ENCODE measurements at places on chromosomes 5 and 9.

DNA sequence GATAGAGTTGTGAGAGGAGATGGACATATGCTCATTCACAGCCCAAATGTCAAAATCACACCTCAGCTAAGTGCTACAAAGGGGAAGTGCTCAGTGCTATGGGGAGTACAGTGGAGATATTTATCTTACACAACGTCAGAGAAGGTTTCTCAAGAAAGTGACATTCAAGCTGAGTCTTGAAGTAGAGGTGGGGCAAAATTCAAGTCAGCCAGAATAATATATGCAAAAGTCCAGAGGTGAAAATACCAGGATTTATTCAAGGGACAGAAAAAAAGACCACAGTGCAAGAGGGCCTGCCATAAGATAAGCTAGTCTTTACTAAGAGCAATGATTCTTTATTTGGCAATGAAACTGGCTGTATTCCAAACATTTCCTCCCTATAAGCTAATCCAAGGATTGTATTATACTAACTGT is 327.8 kb upstream of the PIK3R1 start:
- DNase-seq = no peak

GRCh38 chr5:146891511-146891910 is 13.0 kb upstream of the PPP2R2B start:
- DNase-seq = no peak

- peak; percentile 15 for DNase-seq
These were observed 227.1 kb upstream of the NREP start for GRCh38 chr5:111984044-111984443.

GRCh38 chr5:140881889-140882590 is at the start of gene PCDHA13:
PCDHA13 (plus strand) TSS chr5:140882124; CDS start chr5:140882269, 145 bp downstream.
- peak; percentile 33 for DNase-seq

DNA sequence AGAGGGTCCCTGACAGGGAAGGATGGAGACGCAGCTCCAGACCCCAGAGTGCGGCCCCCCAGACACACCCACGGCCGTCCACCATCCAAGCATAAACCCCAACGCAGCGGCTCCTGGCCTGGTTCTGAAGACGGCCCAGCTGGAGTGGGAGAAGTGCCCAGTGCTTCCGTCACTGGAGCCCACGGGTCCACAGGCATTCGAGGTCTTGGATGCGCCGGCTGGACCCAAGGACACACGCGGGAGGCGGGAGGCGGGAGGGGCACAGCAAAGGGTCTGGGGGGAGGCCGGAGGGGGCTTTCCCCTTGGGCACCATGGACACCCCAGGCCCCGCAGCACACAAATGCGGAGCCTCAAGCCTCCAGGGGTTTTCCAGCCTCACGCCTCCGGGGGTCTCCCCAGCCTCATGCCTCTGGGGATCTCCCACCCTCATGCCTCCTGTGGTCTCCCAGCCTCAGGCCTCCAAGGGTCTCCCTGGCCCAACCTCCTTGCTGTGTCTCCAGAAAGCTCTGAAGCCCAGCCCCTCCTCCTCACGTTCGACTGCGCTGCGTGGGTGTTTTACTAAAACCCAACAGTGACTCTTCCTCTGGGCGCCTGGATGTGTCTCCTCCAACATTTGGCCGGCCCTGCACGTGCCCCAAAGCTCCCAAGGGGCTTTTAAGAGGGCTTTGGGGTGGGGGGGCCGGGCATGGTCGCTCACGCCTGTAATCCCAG is 15.2 kb downstream of the EXD3 start:
- no peak for DNase-seq

DNA sequence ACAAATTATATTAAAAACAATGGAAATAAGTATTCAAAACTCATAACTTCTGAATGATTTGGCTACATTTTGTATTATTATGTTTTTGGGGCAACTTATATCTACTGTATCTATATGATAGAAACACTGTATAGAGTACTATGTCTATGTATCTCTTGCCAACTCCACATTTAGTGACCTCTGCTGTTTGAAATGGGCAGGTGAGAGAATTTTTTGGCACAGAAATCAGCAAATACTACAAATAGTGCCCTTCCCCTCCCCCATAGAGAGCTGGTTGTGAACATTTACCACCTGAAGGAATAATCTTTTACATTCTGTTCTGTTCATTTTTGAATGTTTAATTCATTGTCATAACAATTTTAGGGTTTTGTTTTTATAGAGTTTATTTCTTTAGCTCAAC is 545.3 kb downstream of the PDE4D start:
- DNase-seq = no peak

GRCh38 chr5:156476678-156477077 is 149.7 kb downstream of the SGCD start:
- no peak for DNase-seq

DNA sequence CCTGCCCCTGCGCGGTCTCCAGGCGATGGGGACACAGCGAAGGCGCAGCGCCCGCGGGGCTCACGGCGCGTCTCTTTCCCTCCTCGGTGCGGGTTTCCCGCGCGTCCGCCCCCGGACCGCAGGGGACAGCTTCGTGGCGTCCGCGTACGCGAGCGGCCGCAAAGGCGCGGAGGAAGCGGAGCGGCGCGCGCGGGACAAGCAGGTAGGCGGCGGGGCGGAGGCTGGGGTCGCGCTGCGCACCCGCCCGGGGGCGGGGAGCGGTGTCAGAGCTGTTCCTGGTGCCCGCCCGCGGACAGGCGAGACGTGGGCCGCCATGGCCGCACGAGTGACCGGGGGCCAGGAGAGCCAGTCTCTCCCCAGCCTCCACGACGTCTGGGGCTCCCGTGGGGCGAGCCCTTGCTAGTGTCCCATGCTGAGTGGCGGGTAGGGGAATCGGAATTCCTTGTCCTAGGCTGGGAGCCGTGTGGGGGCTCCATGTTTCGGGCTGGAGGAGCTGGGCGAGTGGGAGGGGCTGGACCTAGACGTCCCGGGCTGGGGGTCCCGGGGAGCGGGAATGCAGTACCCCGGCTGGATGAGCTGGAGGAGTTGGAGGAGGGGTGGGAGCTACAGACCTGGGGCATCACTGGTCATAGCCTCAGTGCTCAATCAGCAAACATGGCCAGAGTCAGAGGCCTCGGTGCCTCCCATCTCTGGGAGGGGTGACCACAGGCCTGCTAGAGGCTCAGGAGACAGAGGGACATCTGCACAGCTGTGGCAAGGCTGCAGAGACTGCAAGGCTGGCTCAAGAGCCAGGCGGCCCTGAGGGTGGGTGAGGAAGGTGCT is 968 bp downstream of the NKD2 start:
- no peak for DNase-seq

- peak; percentile 29 for DNase-seq
These were observed 79.4 kb downstream of the NPR3 start for GRCh38 chr5:32790411-32790951.

DNA sequence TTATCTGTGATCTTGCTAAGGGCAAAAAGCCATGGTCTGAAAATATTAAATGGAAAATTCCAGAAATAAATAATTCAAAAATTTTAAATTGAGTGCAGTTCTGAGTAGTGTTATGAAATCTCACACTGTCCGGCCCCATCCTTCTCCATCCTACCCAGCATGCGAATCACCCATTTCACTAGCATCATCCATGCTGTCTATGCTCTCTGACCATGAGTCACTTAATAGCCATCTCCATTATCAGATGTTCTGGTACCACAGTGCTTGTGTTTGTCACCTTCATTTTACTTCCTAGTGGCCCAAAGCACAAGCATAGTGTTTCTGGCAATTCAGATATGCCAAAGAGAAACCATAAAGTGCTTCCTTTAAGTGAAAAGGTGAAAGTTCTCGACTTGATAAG is 63.3 kb upstream of the SMC5 start:
- DNase-seq = peak; percentile 33

GRCh38 chr9:106102821-106103220 is 408.5 kb downstream of the TMEM38B start:
- DNase-seq = no peak

- DNase-seq = no peak
These were observed 14.8 kb downstream of the AKNA start for GRCh38 chr9:114372921-114373448.

GRCh38 chr9:124489222-124489621 is 18.0 kb downstream of the NR5A1 start:
- no peak for DNase-seq

DNA sequence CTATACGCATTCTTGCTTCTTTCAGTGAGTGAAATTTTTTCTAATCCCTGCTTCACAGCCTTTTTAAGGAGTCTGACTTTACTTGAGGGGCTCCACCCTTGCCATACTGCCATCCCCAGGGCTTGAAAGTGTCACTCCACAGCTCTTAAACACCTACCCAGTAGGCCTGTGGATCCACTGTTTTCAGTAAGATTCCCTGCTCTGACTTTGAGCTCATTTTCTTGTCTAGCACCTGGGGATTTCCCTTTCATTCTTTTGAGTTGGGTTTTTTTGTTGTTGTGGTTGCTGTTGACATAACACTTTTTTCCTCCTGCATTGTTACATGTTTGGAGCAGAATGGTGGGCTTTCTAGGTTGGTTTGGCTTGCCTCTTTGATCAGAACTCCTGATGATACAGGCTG is 23.6 kb downstream of the SREK1IP1 start:
- no peak for DNase-seq

DNA sequence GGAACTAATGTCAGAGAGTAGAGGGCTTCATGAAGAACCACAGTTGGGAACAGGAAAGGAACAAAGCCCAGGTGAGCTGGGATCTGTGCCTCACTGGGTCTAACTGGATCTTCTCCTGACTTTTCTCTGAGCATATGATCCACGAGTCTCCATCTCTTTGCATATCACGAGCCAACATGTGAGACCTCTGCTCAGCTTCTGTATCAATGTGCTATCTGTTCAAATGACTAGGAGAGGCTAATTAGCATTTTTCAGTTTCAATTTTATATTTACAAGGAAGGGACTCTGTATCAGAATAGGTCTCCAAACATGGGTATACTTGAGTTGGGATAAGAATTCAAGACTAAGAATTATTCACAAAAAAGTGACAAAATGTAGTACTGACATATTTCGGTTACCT is 73.8 kb upstream of the SGCD start:
- no peak for DNase-seq

DNA sequence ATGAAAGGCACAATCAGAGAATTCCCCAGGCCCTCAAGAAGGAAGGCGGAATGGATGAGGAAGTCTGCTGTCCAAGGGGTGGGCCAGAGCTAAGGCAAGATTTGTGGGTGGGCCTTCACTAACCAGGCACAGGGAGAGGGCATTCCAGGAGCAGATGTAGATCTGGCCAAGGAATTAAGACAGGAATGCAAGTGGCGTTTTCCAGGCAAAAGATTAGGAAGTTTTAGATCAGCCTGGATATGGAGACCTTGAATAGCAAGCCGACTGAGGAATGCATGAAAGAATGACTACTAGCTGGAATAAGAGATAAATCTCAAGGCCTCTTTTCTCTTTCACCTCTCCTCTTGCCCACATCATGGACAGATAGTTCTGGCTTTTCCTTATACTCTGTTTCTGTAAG is 68.5 kb downstream of the GHR start:
- DNase-seq = no peak

GRCh38 chr5:34891981-34892380 is 23.3 kb downstream of the RAD1 start:
- peak; percentile 34 for DNase-seq

GRCh38 chr9:100229561-100229960 is 123.2 kb downstream of the TEX10 start:
- no peak for DNase-seq

DNA sequence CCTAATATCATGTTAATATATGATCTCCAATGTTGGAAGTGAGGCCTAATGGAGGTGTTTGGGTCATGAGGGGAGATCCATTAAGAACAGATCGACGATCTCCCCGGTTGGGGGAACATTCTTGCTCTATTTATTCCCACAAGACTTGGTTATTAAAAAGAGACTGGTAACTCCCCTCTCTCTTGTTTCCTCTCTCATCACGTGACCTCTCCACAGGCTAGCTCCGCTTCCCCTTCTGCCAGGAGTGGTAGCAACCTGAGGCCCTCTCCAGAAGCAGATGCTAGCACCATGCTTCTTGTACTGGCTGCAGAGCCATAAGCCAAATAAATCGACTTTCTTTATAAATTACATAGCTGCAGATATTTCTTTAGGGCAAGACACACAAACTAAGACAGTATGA is 794.4 kb downstream of the MTRR start:
- DNase-seq = no peak

DNA sequence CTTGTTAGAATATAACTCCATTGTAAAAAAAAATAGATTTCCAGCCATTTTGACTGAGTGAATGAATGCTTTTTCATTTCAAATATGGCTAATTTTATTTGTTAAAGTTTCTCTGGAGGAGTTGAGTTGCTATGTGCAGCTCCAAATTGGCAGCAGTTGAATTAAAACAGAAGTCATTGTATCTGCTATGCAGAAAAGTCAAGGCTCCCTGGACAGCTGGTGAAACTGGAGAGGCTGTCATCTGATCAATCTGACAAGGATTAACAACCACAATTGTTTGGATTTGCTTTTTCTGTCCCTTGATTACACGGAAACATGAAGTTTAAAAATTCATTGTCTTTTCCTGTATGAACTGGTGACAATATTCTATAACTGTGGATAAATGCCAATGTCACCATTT is 713.9 kb downstream of the EFNA5 start:
- DNase-seq = no peak

DNA sequence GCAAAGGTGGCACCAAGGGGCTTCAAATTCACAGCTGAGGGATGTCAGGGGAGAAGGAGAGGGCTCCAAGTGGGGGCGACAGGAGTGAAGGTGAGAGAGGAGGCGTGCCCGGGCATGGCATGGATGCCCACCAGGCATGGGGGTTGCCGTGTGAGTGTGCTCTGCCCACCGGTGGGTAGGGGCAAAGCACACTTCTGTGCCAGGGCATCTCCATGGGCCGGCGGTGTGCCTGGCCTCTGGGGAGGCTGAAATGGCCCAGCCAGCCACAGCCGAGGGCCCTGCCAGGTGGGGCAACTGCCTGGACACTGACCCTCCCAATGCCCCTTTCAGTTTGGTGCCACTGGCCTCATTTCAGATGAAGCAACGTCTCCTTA is 14.0 kb upstream of the RNU6ATAC start:
- no peak for DNase-seq

- DNase-seq = no peak
These were observed 82.2 kb upstream of the IL12B start for GRCh38 chr5:159412284-159413046.

DNA sequence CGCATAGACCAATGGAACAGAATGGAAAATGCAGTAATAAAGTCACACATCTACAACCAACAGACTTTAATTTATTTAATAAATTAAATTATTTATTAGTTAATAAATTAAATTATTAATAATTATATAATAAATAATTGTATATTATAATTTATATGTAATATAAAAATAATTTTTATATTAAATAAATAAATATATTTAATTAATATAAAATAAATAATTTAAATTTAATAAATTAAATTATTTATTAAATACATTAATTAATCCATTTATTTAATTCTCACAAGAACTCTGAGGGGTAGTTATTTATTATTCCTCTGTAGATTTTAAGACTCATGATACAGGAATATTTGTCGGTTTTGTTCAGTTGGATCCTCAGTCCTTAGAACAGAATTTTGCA is 176.1 kb upstream of the ADAMTS19 start:
- DNase-seq = no peak

GRCh38 chr5:134798468-134798867 is 39.9 kb downstream of the DDX46 start:
- DNase-seq = no peak

GRCh38 chr9:130423272-130423671 is 21.5 kb upstream of the ASS1 start:
- peak; percentile 15 for DNase-seq

GRCh38 chr5:52945040-52945439 is 44.1 kb upstream of the ITGA2 start:
- no peak for DNase-seq

- no peak for DNase-seq
These were observed 30.6 kb downstream of the NKX2-5 start for GRCh38 chr5:173204185-173204979.

GRCh38 chr5:106019261-106019660 is 1651.5 kb downstream of the EFNA5 start:
- DNase-seq = no peak

GRCh38 chr5:30600892-30601291 is 592.6 kb upstream of the CDH6 start:
- DNase-seq = no peak

Data from AG08396 (cell line).